Calu3 (cell line): ENCODE measurements at places on chromosomes 4 and X.

DNA sequence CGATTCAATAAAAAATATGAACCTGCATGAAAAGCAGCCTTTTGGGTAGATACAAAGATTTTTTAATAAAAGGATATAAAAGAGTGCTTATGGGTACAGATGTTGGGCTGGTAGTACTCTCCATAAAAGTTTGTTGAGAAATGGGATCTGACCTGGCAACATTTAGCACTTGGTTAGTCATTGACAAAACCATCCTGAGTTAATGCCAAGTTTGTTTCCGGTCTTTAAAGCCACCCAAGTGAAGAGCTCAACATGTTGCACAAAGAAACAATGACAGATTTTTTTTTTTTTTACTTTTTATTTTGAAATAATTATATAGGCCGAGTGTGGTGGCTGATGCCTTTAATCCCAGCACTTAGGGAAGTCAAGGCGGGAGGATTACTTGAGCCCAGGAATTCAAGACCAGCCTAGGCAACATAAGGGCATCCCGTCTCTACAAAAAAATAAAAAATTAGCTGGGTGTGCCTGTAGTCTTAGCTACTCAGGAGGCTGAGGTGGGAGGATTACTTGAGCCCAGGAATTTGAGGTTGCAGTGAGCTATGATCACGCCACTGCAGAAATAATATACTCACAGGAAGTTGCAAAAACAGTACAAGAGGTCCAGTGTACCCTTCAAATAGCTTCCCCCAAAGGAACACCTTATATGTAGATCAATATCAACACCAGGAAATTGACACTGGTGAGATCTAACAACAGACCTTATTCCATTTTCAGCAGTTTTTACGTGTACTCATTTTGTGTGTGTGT, 16.6 kb downstream of the CHST7 start:
- peak; percentile 20 for DNase-seq

GRCh38 chr4:166913926-166914325, 320.4 kb downstream of the SPOCK3 start:
- no peak for DNase-seq

- DNase-seq, result no peak
Observed at GRCh38 chr4:16663307-16663706, 235.1 kb downstream of the LDB2 start.

- no peak for DNase-seq
Observed at GRCh38 chr4:93896516-93896915, 68.0 kb downstream of the ATOH1 start.

- DNase-seq, result no peak
Observed at GRCh38 chrX:97050392-97050791, 166.7 kb downstream of the RPA4 start.

DNA sequence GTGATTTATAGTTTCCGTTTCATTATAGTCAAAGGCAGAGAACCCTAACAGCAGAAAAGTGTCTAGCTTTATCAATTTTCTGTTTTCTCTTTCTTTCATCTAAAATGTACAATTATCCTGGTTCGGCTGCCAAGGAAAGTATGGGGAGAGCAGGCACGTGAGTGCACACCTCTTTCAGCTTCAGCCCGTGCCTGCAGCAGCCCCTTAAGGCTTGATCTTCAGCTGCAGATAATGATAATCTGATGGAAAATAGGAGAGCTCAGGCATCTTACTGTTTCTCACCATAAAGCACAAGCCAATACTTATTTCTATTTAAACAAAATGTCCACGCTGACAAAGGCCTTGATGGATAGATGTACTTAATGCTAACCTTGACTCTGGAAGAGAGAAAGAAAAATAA, 334.4 kb downstream of the UNC5C start:
- DNase-seq, result no peak

- DNase-seq, result no peak
Observed at GRCh38 chrX:98523521-98523920, 1639.8 kb downstream of the RPA4 start.

DNA sequence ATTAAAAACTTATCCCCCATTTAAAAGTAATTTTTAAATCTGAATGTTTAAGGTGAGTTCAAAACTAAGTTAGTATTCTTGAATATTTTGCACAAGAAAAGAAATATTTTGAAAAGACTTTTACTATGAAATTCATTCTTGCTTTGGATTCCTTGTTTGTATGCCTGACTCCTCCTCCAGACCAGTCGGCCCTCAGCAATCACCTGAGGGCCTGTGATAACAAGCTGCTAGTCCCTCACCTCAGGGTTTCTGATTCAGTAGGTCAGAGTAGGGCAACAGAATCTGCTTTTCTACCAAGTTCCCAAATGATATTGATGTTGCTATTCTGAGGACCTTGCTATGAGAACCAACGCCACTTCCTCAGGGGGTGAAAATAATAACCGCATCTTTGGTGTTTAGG, 154.7 kb downstream of the CDS1 start:
- DNase-seq, result no peak
